AG20443 (cell line): ENCODE measurements at places on chromosomes 2 and 18.

- DNase-seq = no peak
These were observed 100.5 kb downstream of the CABYR start for GRCh38 chr18:24239341-24239740.

DNA sequence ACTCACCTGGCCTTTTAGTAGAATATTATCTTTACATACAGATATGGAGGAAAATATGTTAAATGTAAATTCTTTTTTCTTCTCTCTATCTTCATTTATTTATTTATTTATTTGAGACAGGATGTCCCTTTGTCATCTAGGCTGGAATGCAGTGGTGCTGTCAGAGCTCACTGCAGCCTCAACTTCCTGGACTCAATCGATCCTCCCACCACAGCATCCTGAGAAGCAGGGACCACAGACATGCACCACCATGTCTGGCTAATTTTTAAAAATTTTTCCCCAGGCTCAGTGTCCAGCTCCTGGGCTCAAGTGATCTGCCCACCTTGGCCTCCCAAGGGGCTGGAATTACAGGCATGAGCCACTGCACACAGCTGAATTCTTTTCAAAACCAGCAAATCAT is 20.3 kb downstream of the KYNU start:
- DNase-seq = no peak

- no peak for DNase-seq
These were observed 320.5 kb downstream of the DPP10 start for GRCh38 chr2:114762986-114763385.

- DNase-seq = no peak
These were observed 19.4 kb upstream of the KIF1A start for GRCh38 chr2:240839152-240840143.

DNA sequence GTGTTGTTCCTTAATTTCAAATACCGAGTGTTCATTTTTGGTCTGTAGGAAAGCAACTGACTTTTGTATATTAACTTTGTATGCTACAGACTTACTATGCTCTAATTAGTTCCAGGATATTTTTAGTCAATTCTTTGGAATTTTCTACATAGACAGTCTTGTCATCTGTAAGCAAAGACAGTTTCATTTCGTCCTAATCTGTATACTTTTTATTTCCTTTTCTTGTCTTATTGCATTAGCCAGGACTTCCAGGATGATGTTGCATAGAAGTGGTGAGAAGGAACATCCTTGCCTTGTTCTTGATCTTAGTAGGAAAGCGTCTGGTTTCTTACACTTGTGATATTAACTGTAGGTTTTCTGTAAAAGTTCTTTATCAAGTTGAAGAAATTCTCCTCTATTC is 56.5 kb downstream of the EPC2 start:
- no peak for DNase-seq

- peak; percentile 68 for DNase-seq
These were observed 40.6 kb downstream of the GPD2 start for GRCh38 chr2:156476850-156477206.

- no peak for DNase-seq
These were observed 61.9 kb downstream of the RAB10 start for GRCh38 chr2:26095758-26096157.

- peak; percentile 59 for DNase-seq
These were observed 331 bp downstream of the SERPINE2 start for GRCh38 chr2:224038830-224039079.

DNA sequence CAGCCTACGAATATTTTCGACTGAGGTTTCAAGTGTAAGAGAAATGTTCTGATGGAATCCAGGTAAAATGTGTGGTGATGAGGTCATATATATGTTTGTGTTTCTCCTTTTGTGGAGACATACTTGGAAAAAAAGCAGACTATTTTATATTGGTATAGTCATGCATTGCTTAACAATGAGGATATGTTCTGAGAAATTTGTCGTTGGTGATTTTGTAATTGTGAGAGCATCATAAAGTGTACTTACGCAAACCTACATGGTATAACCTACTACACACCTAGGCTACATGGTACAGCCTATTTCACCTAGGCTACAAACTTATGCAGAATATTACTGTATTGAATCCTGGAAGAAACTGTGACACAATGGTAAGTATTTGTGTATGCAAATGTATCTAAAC is 1849.9 kb upstream of the CELF4 start:
- no peak for DNase-seq

DNA sequence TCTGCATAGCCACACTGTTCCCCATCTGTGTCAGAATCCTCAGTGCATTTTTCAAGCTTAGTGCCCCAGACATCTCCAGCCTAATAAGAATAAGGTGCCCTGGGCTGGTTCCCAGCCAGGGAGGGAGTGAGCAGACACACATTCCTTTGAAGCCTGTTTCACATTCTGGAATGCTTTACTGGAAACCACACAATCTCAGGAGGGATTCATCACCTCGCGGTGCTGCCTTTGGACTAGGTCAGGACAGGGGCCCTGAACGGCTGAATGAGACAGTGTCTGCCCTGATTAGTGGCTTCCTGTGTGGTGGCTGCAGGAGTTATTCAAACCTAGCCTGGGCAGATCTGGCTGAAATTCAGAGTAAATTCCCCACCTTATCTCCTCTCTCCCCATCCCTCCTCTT is 108.0 kb upstream of the LDAH start:
- DNase-seq = peak; percentile 64

DNA sequence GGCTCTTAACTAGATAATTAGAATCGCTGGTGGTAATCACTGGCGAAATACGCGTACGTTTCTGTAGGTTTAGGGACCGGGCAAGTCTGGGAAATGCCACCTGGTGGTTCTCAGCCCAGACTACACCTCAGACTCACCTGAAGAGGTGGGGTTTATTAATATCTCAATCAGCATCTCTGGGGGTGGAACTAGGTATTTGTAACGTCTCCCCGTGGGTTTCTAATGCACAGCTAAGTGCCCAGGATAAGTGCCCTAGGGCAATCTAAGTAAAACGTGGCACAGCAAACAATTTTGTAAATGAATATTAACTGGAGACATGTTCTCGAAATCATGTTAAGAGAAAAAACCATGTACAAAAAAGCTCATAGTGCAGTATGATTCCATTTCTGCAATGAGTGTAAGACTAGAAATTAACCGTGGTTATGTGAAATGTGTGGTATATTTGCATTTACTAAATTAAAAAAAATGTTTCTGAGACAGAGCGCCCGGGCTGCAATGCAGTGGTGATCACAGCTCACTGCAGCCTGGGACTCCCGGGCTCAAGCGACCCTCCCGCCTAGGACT is 760 bp upstream of the CNOT11 start:
- no peak for DNase-seq

DNA sequence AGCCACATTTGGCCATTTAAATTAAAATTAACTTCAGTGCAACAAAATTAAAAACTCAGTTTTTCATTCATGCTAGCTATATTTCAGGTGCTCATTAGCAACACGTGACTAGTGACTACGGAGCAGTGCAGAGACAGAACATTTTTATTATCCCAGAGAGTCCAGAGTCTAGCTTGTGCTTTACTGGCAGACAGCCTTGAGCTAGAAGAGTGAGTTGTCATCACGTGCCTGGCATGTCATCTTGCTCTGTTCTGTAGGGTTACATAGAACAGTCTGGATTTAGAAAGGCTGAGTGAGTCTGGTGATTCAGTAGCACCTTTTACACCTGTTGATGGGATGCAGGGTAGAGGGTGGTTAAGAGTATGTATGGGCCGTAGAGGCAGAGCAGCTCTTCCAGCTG is 136.9 kb upstream of the IL1R2 start:
- DNase-seq = no peak

- no peak for DNase-seq
These were observed 91.5 kb downstream of the TEX51 start for GRCh38 chr2:126990200-126990599.

GRCh38 chr18:58993260-58993659 is 128.6 kb downstream of the ZNF532 start:
- peak; percentile 60 for DNase-seq

DNA sequence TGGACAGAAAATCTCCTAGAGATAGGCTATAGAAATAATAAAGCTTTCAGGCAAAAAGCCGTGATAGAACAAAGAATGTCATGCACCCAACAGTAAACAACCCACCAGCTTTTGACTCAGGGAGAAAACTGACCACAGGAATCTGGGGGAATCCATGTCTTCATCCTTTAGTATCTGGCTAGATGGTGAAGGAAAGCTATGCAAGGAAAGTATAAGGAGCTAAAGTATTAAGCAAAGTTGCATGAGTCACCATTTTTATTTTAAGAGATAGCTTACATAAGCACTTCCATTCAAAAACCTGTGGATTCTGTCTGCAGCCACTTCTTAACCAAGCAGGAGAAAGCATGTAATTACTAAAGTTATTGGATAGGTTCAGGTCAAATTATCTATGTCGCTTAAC is 363.8 kb downstream of the LRP1B start:
- DNase-seq = no peak

DNA sequence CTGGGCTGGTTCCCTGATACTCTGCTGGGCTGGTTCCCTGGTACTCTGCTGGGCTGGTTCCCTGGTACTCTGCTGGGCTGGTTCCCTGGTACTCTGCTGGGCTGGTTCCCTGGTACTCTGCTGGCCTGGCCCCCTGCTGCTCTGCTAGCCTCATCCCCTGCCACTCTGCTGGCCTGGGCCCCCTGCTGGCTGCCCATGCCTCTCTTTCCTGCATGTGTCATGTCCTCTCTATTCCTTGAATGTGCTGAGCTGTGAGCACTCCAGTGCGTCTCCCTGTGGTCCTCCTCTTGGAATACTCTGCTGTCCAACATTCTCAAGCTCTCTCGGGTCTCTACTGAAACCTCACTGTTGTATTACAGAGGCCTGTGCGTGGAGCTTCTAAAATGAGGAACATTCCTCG is 216.3 kb downstream of the RNF144A start:
- no peak for DNase-seq

DNA sequence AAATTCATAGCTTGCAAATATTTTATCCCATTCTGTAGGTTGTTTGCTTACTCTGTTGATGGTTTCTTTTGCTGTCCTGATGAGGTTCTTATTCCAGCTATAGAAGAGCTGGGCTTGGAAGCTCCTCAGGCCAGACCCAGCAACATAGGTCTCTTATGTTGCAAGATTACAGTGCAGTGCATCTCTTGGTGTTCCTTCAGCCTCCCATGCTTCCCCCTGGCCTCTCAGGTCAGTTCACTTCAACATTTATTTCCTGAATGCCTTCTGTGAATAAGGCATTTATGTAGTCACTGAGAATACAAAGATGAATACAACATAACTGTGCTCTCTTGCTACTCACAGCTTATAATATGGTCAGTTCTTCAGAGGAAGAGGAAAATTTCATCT is 179.0 kb upstream of the SLC39A10 start:
- no peak for DNase-seq

GRCh38 chr2:101736861-101737291 is 39.4 kb downstream of the MAP4K4 start:
- DNase-seq = peak; percentile 68

- DNase-seq = no peak
These were observed 202.1 kb upstream of the HS6ST1 start for GRCh38 chr2:128520791-128521190.

DNA sequence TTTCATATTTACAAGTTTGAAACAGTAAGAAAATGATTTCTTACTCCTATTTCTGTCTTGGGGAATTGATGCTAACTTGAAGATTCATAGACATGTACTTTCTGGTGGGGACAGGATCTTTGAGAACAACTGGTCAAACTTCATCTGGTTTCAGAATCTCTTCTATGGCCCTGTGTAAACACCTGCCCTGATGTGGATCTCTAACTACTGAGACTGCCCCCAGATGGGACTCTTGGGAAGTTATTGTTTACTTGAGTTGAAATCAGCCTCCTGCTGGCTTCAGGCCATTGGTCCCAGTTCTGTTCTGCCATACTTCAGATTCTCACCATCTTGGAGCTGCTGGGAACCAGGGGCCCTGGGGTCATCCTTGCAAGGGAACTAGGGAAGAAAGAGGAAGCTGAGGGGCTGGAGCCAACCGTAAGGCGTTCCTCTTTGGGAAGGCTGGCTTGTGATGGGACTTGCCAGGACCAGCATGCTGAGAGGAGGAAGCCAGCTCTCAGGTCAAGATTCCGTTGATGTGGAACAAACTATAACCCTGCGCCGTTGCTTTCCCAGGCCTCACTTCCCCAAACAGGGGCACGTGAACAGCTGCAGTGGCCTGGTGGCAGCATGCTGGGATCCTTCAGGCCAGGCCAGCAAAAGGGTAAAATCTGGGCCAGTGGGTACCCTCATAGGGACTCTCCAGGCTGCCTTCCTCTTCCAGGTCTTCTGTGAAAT is 135.5 kb upstream of the CXCR4 start:
- no peak for DNase-seq

DNA sequence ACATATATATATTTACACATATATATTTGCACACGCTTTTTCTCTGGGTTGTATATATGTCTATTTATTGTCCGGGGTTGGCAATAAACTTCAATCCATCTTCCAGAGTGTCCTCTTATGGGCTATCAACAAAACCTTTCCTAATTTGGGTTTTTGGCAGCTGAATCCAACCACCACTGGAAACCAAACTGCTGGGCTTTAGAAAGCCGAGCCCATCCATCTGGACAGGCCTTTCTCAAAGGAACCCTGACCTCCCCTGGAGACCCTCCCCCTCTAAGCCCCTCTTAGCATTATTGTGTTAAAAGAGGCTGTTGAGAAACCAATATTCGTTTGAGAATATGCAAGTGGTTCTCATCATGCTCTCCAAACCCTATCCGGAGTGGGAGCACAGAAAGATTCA is 153.6 kb downstream of the NRP2 start:
- DNase-seq = no peak

DNA sequence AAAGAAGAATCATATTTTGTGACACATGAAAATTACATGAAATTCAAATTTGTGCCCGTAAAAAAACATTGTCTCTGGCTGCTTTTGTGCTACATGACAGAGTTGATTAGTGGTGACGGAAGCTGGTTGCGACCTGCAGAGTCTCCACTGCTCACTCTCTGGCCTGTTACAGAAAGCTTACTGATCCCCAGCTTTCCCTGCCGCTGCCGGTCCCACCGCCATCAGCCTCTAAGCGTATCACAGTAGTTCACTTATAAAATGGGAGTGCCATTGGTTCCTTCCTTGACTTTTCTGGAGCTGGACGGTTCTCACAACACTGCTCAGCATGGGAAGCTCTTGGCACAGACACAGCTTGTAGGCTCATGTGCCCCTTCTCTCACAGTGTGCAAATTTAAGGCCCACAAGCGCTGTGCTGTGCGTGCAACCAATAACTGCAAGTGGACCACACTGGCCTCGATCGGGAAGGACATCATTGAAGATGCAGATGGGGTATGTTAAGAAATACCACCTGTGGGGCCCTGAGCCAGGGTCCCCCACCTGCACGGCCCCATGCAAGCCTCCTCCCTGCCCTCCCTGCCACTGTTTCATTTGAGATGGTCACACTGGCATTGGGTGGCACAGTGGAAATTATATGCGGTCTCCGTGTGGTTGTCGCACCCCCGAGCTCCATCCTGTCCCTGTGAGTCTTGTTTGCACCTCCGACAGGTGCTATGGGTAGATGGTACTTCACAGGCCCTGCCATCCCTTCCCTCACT is 81.3 kb downstream of the DGKD start:
- no peak for DNase-seq

- DNase-seq = no peak
These were observed 62.0 kb downstream of the LTBP1 start for GRCh38 chr2:33008716-33009115.

GRCh38 chr2:223822818-223823217 is 14.6 kb downstream of the AP1S3 start:
- no peak for DNase-seq
